Fibroblast of gingiva (primary cell): ENCODE measurements at places on chromosomes 12 and 14.

GRCh38 chr12:57381693-57382220, 49.1 kb downstream of the R3HDM2 start:
- no peak for DNase-seq

GRCh38 chr14:75286313-75286712, 7.7 kb downstream of the FOS start:
- no peak for DNase-seq

- no peak for DNase-seq
Measured at GRCh38 chr12:11598900-11599299, 50.6 kb upstream of the ETV6 start.

GRCh38 chr14:102474934-102475333, 34.6 kb downstream of the ANKRD9 start:
- DNase-seq, result peak; percentile 41

- no peak for DNase-seq
Measured at GRCh38 chr12:63036216-63036973, 101.4 kb upstream of the PPM1H start.

DNA sequence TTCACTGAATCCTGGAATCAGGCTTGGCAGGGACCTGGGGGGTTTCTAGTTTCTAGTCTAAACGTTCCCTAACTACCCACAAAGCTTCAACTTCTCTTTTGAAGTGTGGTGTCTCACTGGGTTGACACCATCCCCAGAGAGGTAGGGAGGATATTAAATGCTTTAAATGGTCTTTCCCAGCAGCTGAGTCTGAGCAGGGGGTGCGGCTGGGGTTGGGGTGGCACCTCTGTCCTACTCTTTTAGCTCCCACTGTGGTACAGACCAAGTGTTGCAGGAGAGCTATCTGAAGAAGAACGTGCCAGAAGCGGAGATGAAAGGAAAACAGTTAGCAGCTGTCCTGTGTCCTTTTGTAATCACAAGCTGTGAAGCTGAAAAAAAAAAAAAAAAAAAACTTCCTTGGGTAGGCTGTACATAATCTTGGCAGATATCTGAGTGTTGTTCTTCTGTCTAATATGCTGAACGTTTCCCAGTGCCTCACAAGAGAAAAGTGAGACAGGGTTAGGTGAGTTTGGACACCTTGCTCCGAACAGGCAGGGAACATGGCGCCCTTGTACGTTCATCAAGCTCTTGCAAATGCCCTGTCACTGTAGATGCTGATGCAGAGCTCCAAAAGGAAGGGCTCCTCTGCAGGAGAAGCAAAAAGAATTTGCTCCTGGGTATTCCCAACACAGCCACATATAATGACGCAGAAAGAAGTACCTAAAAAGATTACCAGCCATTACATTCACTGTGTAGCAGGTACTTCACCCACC, 447.2 kb downstream of the APAF1 start:
- DNase-seq, result no peak

DNA sequence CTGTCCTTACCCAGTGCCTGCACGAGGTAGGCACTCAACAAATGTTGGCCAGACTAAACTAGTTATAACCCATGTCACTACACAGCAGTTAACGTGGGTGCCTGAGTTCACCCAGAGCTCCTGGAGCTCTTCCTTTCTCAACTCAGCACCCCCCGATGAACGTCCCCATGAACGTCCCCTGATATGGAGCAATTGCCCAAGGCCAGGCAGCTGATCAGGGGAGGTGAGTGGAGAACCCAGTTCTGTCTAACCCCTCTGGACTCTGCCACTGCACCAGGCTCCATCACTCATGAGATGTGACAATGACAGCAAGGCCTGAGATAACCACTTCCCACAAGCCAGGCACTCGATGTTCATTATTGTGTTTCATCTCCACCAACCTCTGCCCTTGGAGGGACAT, 199.0 kb downstream of the BCL11B start:
- no peak for DNase-seq

DNA sequence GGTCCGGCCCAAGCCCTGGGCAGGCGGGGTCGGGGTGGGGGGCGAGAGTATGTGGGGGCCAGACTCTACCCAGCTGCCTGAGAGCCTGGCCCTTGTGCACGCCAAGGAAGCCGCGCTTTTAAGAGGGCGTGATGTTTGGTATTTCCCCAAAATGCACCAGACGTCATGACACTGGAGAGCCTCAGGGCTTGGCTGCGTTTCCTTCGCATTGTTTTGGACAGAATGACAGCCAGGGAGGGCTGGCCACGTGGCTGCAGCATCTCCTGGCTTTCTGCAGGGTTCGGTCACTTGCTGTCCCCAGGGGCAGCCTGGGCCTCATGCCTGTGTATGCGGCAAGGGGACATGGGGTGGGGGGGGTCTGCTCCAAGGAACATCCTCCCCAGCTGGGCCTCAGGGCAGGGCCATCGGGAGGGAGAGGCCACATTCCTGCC, 16.1 kb upstream of the NUDT14 start:
- DNase-seq, result peak; percentile 70

DNA sequence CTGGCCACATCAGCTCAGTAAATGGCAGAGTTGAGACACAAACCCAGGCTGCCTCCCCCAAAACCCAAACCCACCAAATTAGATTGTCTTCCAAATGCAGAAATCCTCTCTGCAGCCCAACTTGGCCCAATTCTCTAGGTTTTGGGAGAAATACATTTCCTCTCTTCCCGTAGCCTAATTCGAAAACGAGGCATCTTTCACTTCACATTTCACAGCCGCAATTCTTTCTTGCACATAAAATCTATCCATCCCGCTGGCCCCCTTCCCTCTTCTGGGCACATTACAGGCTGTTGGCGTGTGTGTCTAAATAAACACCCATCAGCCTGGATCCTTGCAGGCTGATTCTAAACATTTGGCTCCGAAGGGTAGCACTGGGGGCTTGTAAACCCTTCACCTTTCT, 83.8 kb upstream of the VRK1 start:
- DNase-seq, result no peak

DNA sequence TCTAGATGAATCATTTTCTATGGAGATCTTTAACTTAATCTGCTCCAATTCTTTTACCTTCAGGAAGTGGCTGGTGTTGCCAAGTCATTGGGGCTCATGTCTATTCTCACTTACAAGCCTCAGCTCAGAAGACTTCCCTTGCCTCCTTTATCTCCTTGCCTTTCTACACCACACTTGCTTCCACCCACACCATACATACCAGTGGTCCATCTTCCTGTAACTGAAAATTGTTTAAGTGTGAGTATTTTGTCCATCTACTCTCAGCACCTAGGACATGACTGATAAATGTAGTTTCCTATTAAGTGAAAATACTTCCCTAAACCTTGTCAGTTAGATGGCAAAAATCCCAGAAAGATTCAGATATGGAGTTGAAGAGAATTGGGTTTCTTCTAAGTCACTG, 199.7 kb upstream of the CPNE8 start:
- DNase-seq, result no peak

GRCh38 chr14:62077676-62078261, 315.5 kb downstream of the SNAPC1 start:
- DNase-seq, result no peak

DNA sequence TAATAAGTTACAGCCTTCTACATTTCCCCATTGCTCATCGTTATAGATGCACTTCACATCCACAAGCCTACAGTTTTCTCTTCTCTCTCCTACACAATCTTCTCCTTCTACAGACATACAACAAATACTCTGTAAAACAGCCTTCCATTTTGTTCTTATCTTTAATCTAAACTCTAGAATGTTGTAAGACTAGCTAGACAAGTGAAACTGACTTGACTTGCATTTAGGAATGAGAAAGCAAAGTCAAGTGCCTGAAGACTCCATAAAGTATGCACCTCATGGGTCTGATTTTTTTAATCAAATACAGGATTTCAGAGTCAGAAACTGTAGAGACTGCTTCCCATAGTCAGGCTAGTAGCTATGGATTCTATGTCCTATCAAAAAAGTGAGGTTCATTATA, 190.3 kb downstream of the KLHL28 start:
- DNase-seq, result no peak

DNA sequence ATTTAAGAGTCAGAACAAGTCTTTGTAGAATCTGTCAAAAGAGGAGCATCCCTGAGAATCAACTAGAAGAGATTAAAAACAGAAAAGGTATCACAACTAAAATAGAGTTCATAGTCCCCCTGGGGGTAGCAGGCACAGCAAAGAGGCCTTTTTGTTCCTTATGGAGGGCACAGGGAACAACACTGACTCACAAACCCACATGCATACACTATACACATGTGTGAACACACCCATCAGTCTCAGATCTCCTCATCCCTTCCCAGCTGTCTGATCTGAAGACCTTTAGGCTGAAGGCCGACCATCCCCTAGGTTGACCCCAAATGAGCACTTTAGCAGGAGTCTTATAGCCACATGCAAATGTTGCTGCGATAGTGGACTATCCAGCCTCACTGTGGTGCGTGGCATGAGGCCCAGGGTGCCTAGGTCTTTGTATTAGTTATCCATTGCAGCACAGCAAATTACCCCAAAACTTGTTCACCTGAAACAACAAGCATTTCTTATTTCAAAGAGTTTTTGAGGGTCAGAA, 236.7 kb upstream of the EGLN3 start:
- DNase-seq, result no peak

- no peak for DNase-seq
Measured at GRCh38 chr14:74698465-74698864, 14.4 kb downstream of the AREL1 start.

GRCh38 chr12:49534731-49535278, 4.0 kb upstream of the KCNH3 start:
- no peak for DNase-seq

DNA sequence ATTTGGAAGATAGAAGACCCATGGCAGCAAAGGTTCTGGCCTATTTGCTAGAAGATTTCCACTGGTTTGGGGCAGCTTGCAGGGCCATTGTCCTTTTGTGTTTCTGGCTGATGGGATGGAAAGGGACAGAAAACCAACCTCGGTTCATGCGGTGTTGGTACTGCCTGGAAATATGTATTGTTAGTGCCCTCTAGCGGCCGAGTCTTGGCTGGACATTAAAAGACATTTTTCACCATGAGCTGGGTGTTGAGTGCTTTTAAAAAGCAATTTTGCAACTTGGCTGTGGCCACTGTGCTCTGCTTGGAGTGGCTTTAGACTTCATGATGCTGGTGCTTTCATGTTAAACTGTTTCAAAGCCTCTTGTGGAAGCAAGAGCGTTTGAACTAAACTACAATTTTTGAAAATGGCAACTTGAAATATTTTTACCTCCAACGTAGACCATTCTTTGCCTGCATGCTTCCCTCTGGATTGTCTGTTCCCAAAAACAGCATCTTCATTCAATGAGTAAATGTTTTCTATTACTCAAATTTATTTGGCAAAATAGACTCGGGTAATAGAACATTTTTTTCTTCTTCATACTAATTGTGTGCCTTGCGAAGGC, 102.7 kb upstream of the TBX5 start:
- DNase-seq, result peak; percentile 56

DNA sequence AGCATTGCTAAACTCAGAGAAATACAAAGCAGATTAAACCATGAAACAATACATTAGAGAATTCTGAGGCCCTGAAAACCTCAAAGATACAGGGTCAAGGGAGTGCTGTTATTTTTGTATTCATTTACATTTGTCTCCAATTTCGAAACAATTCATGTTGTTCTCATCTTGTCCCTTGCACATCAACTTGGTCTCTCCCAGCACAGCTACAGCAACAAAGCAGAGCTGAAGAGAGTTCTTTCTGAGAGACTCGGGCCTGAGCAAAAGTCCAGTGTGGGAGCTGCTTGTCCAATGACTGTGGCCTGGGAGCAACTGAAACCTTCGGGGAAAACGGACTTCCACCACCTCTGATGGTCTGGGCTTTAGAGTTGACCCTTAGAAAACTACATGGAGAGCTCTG, 79.4 kb upstream of the CDKN3 start:
- DNase-seq, result peak; percentile 32

DNA sequence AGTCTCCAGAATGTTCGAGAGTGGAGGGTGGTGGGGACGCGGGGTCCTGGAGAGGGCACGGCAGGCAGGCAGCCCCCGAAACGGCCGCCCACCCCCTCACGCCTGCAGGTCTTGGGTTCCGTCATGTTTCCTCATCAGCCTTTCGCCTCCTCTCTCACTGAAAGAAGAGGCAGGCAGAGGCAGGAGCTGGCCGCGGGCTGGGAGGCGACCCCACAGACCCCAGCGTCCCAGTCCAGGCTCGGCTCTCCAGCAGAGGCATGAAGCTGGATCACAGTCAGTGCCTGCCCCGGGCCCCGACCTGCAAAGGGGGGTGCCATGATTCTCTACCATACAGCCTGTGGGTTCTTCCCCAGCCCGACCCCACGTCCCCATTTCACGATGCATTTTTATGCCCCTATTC, 13.4 kb downstream of the GALNT9 start:
- DNase-seq, result no peak

DNA sequence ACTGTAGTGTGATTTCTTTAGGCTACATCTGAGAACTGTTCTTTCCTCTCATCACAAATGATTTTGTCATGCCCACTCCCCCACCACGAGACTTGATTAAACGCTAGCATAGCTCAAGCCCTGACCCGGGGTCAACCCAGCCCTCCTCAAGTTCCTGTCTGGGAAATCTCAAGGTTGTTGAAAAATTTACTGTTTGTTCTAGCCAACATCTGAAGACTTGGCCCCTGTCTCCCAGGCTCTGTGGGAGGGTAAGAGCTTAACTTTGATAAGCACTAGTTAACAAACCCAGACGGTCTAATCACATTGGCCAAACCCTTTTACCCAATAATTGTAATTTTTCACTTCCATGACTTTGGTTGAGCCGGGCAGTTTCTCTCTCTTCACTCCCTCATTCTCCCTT, 86.2 kb upstream of the AMIGO2 start:
- no peak for DNase-seq

DNA sequence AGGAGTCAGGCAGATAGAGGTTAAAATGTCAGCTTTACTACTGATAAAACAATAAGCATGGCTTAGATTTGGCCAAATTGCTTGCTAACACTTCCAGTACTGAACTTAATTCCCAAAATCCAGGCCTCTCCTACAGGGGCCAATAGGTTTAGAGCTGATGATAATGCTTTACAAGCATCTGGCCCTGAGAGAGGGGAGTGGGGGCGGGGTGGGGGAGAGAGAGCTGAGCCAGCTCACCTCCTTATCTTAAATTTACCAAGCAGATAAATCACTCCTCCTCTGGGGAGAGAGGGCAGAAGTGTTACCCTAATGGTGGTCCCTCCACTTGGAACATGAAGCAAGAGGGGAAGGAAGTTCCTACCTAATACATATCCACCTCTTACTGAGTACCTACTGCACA, 182.2 kb upstream of the CRY1 start:
- DNase-seq, result no peak

DNA sequence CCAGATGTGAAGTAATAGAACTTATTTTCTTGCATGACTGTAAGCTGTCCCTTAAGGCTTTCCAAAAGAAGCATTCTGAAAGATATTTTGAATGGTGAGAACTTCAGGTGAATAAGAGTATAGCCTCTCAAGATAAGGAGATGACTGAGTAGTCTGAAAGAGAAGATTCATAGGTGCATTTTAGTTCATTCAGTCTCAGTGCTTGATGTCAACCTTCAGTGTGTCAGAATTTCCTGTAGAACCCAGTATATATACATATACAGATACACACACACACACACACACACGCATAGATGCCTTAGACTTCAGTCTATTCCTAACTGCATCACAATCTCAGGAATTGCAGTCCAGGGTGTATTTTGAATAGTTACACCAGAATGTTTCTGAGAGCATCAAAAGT, 7.4 kb downstream of the BICDL1 start:
- no peak for DNase-seq
